ENCODE measurements at places on chromosomes 16 and 17. TPM values are rescaled to one million over a fixed set of nuclear protein-coding genes. Genes with fewer than 3 reads are reported as not detected.

Gene GPR179
- polyA plus RNA-seq = not detected

Gene PRSS21
- polyA plus RNA-seq = not detected

Gene PPP1R27
- not detected for polyA plus RNA-seq

Gene AKAP10
- 17.9 TPM for polyA plus RNA-seq

Gene NACA2
- polyA plus RNA-seq = 0.53 TPM

Data from Purkinje cell (primary cell).